AG20443 (cell line): ENCODE measurements at places on chromosomes 6 and 20.

GRCh38 chr20:3430376-3431069, 23.1 kb upstream of the DNAAF9 start:
- no peak for DNase-seq

GRCh38 chr6:642805-643204, 14.1 kb downstream of the HUS1B start:
- DNase-seq: no peak

DNA sequence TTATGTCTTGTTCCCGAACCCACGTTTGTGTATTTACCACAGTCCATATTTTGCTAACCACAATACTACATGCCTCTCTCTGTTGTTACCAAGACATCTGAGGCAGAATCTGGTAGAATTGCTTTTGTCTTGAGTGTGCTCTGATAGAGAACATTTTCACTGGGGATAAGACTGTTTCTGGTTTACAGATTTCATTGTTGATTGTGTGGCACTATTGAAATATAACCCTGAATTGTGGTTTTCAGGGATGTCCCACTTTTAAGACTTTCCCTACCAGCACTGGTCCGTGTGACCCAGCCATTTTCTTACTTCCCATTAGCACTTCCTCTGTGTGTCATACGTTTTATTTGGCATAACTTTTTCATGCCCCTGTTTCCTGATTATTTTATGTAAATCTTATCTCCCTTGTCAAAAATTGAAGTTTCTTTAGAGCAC, 12.2 kb downstream of the NCOA7 start:
- DNase-seq: no peak

DNA sequence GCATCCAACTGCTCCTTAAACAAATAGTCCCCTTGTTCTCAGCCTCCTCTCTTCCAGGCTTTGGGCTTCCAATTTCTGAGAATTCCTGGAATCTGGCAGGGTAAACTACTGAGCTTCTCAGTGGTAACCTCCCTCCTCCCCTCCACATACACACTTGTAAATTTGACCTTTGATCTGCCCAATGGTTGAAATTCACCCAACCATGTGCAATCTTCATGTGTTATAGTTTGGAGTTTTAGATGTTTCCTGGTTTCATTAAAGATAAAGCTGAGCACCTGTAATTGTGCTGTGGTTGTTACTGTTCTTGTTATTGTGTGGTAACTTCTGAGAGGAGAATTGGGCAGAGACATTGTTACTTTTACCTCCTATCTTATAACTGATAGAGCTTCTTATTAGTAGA, 328.4 kb downstream of the TPBG start:
- DNase-seq: no peak

GRCh38 chr6:114282292-114282691, 60.5 kb downstream of the HS3ST5 start:
- no peak for DNase-seq
